ENCODE measurements at places on chromosomes 11 and 22.

DNA sequence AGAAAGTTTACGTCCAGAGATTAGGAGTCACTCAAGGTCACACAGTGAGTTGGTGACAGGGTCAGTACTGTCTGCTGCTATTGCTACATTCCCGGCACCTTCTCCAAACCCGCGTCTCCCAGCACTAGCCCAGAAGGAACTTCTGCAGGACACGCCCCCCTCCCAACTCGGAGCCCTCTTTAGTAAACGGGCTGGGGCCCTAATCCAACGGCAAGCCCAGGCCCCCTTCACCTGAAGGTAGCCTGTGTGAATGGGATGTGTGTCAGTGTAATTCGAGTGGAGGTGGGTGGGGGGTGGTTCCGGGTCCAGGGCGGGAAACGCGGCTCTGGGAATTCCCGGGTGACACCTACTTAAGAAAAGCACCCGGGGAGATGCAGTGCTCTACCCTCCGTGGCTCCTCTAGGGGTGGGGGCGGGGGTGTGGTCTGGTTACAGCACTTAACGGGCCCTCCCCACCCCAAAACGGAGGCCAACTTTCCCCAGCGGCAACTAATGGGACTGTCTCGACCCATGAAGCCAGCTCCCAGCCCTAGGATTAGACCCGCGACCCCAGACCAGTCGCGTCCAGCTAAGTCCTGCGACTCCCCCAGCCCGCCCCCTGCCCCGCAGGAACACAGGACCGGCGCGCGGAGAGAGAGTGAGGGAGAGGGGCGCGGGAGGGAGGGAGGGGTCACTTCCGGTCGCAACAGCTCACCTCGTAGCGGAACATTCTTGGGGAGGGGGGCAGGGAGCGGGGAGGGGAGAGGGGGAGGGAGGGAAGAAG lies 468 bp downstream of the PATL1 start:
- peak; percentile 82 for DNase-seq

- no peak for DNase-seq
These were observed 4.3 kb upstream of the PRDM10 start for GRCh38 chr11:130006929-130007328.

GRCh38 chr11:78576549-78577097 lies 2.0 kb upstream of the NARS2 start:
- no peak for DNase-seq

- no peak for DNase-seq
These were observed 134.4 kb downstream of the CSNK2A3 start for GRCh38 chr11:11218629-11218986.

GRCh38 chr11:57482782-57483561 lies 22.6 kb downstream of the RTN4RL2 start:
- DNase-seq: peak; percentile 66

- DNase-seq: no peak
These were observed 219.0 kb upstream of the ZBED5 start for GRCh38 chr11:11076879-11077278.

GRCh38 chr11:72075756-72076155 lies 4.6 kb downstream of the NUMA1 start:
- no peak for DNase-seq

GRCh38 chr22:17403906-17404305 lies 34.6 kb downstream of the CECR2 start:
- DNase-seq: no peak
